ENCODE measurements at places on chromosomes 13 and 19.

DNA sequence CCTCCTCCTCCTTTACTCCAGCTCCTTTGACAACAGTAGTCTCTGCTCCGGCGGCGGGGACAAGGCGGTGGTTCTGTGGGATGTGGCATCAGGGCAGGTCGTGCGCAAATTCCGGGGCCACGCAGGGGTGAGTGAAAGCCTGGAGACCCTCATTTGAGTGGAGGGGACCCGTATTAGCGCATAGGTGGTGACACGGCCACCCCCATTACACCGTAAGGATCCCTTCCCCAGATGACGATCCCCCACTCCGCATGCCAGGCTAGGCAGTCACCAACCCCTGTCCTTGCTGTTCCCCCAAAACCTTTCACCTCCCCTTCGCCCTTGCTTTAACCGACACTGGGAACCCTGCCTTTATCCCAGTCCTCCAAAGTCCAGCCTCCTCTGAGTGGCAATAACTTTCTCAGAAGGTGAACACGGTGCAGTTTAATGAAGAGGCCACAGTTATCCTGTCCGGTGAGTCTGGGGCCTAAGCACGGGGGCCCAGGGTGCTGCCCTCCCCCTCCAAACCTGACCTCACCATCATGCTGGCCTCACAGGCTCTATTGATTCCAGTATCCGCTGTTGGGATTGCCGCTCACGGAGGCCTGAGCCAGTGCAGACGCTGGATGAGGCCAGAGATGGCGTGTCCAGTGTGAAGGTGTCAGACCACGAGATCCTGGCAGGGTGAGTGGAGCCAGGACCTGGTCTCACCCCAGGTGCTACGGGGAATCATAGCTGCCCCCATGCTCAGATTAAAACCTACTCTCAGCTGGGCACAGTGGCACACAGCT, 3.7 kb downstream of the WDR83 start:
- no peak for DNase-seq

DNA sequence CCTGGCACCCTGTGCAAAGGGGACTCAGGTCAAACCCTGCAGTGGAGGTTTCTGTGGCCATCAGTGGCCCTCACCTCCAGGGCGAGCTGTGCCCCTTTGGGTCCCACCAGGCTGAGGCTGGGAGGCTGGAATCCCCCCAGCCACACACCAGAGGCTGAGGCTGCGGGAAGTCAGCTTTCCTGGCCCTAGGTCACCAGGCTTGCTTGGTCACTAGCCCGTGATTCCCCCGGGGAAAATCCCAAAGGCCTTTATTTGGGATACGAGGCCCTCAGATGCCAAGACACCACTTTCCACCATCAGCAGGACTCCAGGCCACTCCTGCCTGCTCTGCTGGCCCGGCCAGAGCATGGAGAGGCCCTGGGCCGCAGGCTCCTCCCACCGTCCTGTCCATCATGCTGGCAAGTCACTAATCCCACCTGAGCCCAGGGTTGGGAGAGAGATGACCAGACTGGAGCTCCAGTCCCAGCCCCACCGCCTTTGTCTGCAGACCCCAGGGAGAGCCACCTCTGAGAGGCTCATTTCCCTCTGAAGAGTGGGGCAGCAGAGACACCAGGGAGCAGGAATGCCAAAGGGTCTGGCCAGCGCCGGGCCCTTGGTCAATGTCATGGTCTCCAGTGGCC, 4.7 kb downstream of the NKPD1 start:
- no peak for DNase-seq

- DNase-seq = no peak
These were observed 7.5 kb downstream of the FBN3 start for GRCh38 chr19:8141726-8142512.

DNA sequence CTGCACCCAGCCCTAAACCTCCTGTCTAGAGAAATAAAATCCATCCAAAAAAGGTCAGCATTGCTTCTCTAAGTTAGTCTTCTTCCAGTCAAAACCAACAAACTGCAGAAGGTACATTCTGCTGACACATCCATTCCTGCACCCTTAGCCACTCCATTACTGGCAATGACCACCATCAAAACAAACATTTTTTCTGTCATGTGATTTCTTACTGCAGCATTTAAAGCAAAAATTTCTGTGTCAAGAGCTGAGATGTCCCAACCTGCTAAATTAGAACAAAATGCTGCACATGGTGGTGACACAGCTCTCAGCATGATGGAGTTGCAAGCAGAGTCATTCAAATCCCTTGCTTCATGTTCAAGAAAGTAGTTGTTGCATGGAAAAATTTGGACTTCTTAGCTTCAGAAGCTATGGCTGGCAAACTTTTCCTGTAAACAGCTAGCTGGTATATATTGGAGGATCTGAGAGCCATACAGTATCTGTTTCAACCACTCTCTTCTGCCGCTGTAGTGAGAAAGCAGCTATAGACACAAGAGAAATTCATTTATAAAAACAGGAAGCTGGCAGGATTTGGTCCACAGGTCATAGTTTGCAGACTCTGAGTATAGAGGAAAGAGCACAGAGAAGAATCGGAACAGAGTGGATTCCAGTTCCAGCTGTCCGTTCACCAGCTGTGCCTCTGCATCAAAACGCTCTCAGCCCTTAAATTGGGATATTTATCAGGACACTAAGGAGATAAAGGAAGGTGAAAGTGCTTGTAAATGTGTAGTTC, 17.4 kb downstream of the RUBCNL start:
- DNase-seq = no peak

GRCh38 chr19:14683439-14683838, 6.4 kb upstream of the ZNF333 start:
- no peak for DNase-seq
